ENCODE measurements at places on chromosomes 12 and 14.

GRCh38 chr12:75137896-75138295 is 71.7 kb downstream of the KCNC2 start:
- no peak for DNase-seq

DNA sequence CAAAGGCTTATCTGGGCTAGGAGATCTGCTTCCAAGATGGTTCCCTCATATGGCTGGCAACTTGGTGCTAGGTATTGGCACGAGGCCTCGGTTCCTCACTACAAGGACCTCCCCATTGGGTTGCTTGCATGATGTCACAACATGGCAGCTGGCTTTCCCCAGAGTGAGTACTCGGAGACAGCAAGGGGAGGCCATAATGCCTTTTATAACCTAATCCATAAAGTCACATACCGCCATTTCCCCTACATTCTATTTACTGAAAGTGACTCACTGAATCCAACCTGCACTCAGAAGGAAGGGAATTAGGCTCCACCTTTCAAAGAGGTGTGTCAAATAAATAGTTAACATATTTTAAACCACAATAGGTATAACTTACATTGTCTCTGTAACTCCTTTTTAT is 130.9 kb downstream of the SAMD4A start:
- DNase-seq = no peak

- DNase-seq = no peak
Measured at GRCh38 chr14:24137529-24138395, 1.8 kb downstream of the PSME1 start.

GRCh38 chr12:110931315-110931728 is 10.9 kb upstream of the MYL2 start:
- DNase-seq = no peak

- DNase-seq = no peak
Measured at GRCh38 chr12:9796971-9797370, 30.3 kb upstream of the KLRF1 start.

DNA sequence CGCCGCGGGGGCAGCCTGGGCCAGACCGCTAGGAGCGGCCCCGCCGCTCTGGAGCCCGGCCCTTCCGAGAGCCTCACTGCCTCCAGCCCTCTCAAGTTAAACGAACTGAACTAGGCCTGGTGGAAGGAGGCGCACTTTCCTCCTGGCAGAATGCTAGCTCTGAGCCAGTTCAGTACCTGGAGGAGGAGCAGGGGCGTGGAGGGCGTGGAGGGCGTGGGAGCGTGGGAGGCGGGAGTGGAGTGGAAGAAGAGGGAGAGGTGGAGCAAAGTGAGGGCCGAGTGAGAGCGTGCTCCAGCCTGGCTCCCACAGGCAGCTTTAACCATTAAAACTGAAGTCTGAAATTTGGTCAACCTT is 5.3 kb downstream of the LTB4R start:
- no peak for DNase-seq

- DNase-seq = no peak
Measured at GRCh38 chr14:49447540-49448107, 138.6 kb downstream of the RPS29 start.

DNA sequence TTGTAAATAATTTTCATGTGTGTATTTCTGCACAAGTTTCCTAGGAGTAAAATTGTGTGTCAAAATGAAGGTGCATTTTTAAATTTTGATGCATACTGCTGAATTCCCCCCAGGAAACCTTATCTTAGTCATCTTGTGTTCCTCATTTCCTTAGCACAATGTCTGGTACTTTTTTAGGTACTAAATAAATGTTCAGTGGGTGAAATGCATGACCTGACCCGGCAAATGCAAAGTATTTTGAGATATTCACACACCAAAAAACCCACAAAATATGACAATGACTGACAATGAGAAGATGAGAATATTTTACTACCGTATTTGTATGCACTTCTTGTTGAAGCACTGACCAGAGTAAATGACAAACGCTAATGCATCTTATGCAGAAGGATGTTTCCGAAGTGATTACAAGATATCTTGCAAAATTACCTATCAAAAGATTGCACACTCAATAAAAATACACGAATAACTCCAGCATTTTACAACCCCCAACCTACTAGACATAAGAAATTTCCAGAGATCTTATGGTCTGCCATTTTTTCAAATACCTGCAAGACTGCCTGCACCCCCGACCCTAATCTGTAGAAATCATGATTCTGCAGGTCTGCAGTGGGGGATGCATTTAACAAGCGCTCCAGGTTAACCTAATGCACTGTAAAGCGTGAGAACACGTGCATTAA is 895 bp upstream of the PRKAB1 start:
- DNase-seq = peak; percentile 59

DNA sequence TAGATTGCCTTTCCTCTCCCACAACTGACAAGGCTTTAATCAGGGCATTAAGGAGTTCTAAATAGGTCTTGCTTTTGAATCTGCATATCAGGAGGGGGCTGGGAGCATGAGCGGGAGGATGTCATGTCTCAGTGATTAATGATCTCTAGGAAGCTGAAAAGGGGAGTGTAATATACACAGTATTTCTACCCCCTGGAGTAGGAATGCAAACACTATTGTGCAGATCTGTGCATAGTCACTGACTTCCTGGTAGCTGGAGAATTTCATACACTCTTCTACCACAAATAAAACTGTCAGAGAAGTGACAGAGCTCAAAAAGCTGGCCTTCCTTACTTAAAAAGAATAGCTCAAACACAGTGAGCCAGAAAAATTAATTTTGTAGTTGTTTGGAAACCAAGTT is 65.8 kb downstream of the RIC8B start:
- DNase-seq = no peak

DNA sequence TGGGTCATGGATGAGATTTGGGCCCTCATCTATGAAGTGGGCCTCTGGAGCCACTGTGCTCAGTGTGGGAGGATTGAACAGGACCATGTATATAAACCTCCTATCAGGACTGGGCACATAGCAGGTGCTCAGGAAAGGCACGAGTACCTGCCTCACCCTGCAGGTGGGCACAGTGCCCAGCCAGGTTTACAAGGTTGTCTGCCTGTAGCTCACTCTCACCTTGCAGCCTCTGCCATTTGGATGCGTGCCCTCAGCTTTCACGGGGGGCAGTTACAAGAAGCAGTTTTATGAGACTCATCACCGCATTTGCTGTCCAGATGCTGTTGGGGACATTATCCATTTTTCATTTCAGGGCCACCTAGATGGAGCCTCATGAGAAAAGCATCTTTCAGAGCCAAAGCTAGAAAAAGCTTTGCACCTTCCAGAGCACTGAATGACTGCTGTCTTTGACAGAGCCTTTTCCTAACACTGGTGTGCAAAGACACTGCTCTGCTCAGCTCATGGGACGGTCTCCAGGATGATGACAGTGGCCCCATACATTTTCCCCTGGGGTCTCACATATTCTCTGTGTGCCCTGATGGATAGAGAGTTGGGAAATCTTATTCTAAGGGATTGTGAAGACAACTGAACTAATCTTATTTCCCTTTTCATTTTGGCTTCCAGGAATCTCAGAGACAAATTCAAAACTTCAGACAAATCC is 327.5 kb upstream of the RTL1 start:
- no peak for DNase-seq

DNA sequence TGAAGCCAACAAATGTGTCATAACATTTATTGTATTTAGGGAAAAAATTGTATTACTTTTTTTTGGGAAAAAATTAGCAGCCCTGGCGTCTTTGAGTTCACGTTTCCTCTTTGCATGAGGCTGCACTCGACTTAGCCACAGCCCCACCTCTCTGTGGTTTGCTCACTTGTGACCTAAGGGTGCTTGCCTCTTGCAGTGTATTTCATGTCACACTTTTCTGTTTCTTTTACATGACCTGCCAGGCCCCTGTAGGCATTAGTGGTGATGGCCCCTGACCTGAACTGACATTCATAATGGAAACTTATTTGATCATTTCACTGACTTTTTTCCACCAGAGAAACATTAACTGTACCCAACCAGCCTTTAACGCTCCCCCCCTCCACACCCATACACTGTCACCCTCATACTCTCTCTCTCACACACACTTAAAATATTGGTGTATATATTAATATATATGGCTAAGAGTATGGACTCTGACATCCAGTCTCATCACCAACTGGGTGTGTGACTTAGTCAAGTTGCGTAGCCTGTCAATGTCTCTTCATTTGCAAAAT is 122.9 kb downstream of the PRKCH start:
- DNase-seq = peak; percentile 78

- no peak for DNase-seq
Measured at GRCh38 chr12:69501154-69501895, 31.1 kb downstream of the FRS2 start.

DNA sequence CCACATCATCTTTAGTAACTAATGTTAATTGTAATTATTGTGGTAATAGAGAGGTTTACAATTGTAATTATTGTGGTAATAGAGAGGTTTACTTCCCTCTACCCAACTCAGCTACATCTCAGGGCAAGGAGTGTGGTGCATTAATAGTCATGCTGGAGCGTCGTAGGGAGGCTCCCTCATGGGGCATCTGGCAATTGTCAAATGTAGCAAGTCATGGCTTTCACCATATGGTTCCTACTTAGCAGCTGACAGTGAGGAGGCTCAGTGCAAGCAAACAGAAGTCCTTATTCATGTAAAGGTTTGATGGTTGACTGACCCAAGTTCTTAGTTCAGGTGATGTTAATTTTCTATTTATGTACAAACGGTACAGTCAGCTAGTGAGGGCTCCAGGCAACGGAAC is 1012.0 kb downstream of the FLRT2 start:
- no peak for DNase-seq

DNA sequence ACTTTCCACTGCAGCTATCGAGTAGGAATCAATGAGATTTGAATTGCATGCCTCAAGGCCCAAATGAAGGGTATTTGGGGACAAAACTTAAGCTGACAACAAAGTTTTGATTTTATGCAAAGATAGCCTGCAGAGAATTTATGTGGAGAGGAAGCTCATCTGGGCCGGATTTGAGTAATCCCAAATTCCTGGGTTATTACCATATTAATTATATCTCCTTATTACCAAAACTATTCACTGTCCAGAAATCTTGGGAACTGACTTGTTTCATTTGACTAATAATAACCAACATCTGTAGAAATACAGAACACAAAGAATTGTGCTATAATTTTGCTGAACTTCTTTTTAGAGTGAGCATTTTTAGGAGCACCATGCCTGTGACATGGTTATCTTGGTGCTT is 70.4 kb downstream of the KITLG start:
- DNase-seq = no peak

- DNase-seq = no peak
Measured at GRCh38 chr14:34640826-34641225, 10.9 kb upstream of the SNX6 start.

DNA sequence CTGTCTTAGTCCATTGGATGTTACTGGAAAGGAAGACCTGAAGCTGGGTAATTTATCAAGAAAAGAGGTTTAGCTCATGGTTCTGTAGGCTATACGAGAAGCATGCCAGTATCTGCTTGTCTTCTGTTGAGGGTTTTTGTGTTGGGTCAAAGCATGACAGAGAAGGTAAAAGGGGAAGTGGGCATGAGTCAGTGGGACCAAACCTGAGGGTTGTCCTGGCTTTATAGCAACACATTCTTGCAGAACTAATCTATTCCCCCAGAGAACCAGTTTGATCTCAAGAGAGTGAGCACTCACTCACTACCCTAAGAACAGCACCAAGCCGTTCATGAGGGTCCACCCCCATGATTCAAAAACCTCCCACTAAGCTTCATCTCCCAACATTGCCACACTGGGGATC is 19.0 kb upstream of the KRAS start:
- DNase-seq = peak; percentile 23

GRCh38 chr12:107801150-107801549 is 26.6 kb downstream of the ASCL4 start:
- DNase-seq = no peak

DNA sequence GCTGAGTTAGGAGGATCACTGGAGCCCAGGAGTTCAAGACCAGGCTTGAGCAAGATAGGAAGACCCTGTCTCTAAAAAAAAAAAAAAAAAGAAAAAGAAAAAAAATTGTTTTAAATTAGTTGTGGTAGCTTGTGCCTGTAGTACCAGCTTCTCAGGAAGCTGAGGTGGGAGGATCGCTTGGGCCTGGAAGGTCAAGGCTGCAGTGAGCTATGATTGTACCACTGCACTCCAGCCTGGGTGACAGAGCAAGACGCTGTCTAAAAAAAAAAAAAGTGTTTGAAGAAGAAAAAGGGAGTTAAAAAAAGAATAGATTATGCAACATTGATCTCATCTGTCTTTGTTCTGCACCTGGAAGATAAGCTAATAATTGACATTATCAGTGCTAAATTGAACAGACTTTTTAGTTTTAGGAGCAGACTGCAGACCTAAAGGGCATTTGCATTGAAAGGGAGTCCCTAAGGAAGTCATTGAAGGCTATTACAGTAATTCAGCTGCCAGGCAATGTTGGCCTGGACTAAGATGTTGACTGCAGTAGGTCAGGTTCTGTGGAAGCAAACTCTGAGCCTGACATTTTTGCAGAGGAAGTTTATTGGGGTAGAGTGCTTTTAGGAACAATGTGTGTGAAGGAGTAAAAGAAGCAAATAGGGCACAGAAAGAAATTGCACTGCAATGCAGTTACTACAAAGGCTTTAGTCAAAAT is 215.8 kb downstream of the PCNX1 start:
- DNase-seq = no peak

GRCh38 chr12:115464111-115464581 is 780.2 kb upstream of the TBX3 start:
- no peak for DNase-seq

DNA sequence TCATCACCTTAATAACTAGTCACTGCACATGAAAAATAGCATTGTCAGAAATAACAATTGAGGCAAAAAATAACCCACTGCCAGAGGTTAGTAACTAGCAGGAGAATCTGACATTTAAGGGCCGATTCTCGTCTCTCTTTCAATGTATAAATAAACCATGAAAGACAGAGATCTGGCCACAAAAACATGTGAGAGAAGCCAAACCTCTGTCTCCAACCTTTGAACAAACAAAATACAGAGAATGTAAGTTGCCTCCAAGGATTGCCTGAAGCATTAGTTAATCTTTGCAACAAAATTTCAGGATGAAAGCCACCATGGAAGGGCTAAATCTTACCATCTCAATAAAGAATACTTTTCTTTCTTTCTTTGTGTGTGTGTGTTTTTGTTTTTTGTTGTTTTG is 257.4 kb upstream of the TMTC1 start:
- DNase-seq = no peak

DNA sequence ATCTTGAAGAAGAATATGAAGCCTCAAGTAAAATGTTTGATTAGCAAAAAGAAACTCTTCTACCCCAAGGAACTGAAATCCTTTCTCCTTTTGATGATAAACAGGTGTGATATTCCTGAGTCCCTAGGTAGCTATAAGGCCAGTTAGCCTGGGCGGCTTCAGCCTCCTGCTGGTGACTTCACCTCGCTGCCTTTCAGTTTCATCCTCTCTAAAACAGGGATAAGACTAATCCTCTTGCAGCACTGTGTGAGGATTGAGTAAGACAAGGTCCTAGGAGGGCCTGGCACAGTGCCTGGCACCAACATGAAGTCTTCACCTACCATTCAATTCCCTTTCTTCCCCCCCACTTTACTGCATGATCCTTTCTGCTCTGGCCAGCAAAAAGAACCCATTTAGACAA is 42.1 kb downstream of the CIT start:
- DNase-seq = no peak

All from Kasumi-1 (cell line).